ENCODE measurements at places on chromosomes 4 and X.
A peak's percentile ranks its signal among the peaks of the same experiment; 100 is the strongest.

DNA sequence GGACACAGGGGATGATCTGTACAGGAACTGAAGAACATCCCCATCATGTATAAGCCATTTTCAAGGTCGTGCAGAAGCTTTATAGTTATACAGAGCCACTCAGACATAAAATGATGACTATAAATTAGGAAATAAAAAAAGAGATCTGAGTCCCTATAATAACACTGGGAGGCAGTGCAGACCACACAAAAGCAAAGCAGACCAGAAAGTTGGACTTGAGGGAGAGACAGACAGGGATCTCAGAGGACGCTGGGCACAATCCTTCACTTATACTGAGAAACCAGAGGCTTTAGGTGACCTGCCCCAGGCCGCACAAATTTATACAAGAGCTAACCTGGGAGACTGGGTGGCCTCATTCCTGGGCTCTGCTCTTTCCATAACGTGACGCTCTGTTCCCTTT, 70.5 kb downstream of the HADH start:
- no peak for DNase-seq

- DNase-seq, result peak; percentile 58
Measured at GRCh38 chrX:76427560-76428242, at the start of gene MAGEE1. Gene MAGEE1 (plus strand): TSS chrX:76427710. CDS start chrX:76427931, 221 bp downstream.

GRCh38 chrX:130895299-130895698, 7.7 kb downstream of the ENOX2 start:
- DNase-seq, result no peak

DNA sequence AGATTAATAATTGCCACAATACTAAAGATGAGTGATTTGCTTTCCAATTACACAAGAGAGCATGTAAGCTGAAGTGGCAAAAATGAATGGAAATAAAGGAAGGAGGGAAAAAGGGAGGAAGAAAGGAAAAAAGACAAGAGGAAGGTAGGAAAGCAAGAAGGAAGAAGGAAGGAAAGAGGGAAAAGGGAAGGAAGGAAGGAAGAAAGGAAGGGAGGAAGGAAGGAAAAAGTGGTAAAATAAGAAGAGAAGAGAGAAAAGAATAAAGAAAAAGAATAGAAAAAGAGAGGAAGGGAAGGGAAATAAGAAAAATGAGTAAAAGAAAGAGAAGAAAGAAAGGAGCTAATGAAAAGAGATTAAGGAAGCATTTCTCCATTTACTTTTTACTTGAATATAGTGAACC, 4.6 kb downstream of the NDST4 start:
- DNase-seq, result no peak

- DNase-seq, result no peak
Measured at GRCh38 chr4:18813771-18814170, 792.2 kb upstream of the LCORL start.

DNA sequence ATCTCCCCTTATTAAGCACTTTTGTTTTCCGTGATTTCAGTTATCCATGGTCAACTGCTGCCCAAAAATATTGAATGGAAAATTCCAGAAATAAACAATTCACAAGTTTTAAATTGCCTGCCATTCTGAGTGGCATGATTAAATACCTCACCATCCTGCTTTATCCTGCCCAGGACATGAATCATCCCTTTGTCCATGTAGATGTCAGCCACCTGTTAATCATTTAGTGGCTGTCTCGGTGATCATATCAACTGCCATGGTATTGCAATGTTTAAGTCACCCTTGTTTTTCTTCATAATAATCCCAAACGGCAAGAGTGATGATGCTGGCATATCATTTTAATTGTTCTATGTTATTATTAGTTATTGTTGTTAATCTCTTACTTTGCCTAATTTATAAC, 79.8 kb upstream of the LHFPL1 start:
- DNase-seq, result no peak

GRCh38 chr4:100208459-100208858, 18.2 kb upstream of the DDIT4L start:
- DNase-seq, result no peak

- no peak for DNase-seq
Measured at GRCh38 chr4:101987623-101988243, 197.2 kb downstream of the BANK1 start.

DNA sequence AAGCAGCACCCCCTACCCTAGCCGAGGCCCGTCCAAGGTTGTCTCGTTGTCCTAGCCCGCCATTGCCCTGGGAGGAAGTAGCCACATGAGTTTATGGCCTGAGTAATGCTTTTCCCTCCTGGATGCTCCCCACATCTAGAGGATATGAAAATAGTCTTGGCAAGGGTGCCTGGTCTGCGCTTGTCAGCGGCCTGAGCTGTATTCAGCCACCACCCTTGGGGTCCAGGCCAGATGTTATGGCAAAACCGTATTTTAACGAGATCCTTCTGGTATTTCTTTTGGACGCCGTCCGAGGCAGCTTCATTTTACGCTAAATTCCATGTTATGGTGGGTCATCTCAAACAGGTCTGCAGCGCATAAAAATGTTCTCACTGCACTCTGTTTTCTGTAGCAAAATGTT, 89.3 kb downstream of the GPR143 start:
- no peak for DNase-seq

DNA sequence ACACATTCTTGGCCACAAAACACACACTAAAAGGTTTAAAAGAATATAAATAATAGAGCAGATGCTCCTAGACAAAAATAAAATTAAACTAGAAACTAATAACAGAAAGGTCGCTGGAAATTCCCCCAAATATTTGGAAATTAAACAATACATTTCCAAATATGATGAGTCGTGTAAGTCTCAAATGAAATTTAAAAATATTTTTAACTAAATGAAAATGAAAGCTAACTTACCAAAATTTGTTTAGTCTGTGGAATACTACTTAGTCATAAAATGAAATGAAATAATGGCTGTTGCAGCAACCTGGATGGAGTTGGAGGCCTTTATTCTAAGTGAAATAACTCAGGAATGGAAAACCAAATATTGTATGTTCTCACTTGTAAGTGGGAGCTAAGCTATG, 20.6 kb upstream of the GUCY1A1 start:
- DNase-seq, result no peak

GRCh38 chr4:2093265-2093664, 34.1 kb downstream of the NAT8L start:
- no peak for DNase-seq

DNA sequence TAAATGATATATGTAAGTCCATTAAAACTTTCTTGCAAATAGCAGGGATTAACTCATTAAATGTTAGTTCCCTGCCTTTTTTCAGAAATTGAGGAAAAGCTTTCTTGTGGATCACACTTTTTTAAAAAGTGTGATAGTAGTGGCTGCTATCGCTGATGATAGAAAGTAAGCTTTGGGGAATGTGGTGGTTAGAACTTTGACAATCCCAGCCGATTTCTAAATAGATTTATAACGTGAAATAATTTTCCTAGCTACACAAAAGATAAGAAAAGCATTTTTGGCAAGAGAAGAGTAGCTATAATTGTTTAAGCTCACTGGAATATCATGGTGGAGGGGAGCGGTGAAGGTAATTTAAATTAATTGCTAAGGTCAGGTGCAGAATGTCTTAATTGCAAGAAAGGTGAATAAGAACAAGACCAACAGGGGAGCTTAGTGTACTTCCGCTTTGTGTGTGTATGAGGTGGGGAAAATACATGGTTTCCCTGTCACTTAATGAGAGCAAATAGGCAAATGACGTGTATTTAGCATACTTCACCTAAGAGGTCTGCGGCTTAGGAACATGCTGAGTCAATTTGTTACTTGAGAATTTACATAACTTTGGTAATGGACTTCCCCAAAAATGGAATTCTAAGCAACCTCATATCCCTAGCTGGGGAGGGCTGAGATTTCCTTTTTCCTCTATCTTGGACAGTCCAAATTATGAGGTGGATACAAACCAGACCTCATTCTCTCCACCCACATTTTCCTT, 11.7 kb upstream of the IL21 start:
- no peak for DNase-seq

- DNase-seq, result no peak
Measured at GRCh38 chrX:39679497-39680157, 418.1 kb downstream of the BCOR start.

Measured in activated CD8-positive, alpha-beta memory T cell treated with anti-CD3 and anti-CD28 coated beads for 48 hours (primary cell).